ENCODE measurements at places on chromosomes 7 and 10.

DNA sequence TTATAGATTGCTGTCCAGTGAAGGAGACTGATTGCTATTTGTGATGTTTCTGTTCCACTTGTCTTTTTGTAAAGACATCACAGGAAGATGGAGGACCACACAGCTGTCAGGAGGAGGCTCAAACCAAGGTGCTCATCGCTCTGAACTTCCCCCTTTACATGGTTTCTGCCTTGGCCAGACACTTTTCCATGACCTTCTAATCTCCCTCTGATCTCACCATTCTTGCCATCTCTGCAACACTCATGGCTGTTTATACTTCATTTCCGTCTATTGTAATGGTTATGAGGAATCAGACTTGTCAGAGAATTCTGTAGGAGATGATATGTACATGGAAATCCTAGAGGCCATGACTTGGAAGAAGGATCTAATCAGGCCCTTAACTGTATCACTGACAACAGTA lies 1.7 kb upstream of the TAS2R5 start:
- no peak for DNase-seq

GRCh38 chr10:67790534-67791408 lies 47.2 kb downstream of the DNAJC12 start:
- DNase-seq, result no peak

DNA sequence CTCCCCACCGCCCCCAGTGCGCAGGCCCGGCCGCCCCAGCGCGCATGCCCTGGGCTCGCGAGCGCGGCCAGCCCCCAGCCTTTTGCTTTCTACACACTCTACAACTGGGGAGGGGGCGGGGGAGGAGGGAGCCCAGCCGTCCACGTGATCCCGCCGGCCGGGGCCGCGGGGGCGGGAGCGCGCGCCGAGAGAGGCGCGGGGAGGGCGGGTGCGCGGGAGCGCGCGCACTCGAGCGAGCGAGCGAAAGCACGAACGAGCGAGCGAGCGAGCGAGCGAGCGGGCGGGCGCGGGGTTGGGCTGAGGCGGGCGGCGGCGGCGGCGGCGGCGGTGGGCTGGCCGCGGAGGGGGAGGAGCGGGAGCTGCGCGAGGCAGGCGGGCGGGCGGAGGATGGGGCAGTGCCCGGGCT lies at the start of gene AUTS2:
TSS of gene AUTS2 (plus strand) at position 395 of the 406 bp plus-strand sequence. CDS start 1,179 bp downstream, outside the sequence.
- DNase-seq, result peak; percentile 97

GRCh38 chr10:102554531-102554930 lies 50.8 kb downstream of the SUFU start:
- no peak for DNase-seq

DNA sequence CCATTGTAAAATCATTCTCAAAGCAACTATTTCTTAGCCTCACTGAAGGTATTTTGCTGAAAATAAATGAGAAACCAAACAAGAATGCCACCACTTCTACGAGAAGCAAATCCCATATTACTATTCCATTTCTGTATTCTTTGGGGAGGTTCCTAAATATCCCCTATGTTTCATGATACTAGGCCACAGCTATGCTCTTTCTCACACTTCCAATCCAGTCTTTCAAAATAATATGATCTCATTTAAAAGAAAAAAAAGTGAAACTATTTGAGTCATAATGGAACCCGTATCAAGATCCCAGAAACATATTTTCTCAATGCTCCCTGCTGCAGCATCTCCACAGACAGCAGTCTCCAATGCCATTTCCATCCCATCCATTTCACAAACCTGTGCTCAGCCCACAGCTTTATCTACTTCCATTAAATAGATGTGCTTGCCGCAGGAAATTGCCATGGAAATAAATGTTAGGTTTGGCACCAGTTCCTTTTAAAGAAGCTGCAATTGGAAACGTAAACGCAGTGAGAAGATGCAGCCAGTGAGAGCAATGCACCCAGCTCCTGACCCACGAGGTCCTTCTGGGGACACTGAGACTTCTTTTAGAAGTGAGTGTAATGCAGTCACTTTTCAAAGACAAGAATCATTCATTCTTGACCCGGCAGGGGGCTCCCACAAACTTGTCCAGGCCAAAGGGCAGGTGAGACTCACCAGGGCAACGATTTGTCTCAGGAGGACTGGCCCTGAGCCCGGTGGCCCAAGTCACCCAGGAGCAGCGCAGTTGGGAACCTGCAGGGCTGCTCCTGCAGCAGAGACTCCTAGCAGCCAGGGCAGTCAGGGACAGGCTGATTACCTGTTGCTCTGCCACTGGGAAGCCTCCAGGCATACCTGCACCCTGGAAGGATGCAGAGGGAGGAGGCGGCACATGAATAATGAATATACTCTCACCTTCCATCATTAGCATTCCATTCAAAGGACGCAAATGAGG lies 99.6 kb downstream of the C10orf90 start:
- DNase-seq, result no peak

GRCh38 chr10:110806335-110806734 lies 65.4 kb upstream of the PDCD4 start:
- DNase-seq, result no peak

GRCh38 chr10:61960396-61961120 lies 59.1 kb downstream of the ARID5B start:
- DNase-seq, result no peak

GRCh38 chr10:12579954-12580858 lies 230.9 kb downstream of the CAMK1D start:
- no peak for DNase-seq

DNA sequence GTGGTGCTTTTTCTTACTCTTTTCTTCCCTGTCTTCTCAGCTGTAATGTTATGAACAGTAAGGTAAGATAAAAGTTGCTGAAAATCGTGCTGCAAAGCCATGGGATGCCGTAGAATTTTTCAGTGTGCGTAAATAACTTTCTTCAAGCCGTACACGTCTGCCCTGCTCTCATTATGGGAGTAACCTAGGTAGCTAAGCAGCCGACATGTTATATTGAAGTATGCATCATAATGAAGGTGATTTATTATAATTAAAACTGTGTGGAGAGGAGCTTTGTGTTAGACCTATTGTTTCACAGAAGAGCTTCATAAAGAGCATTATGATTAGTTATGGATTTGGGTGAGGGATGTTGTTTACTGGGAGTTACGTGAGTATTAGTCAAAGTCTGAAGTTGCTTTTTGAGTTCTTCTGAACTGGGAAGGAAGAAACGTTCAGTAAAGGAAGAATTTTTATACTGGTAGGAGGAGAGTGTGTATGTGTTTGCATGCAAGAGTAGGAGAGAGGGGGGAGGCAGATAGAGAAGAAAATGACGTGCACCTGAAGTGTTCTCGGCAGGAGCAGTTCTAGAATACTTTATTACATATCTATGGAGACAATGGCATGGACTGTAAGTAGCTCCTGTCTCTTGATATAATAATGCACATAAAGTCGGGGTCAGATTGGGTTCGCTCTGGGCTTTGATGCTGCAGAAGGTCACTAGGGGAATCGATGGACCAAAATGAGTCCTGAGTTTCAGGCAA lies 56.3 kb downstream of the POU6F2 start:
- DNase-seq, result no peak

DNA sequence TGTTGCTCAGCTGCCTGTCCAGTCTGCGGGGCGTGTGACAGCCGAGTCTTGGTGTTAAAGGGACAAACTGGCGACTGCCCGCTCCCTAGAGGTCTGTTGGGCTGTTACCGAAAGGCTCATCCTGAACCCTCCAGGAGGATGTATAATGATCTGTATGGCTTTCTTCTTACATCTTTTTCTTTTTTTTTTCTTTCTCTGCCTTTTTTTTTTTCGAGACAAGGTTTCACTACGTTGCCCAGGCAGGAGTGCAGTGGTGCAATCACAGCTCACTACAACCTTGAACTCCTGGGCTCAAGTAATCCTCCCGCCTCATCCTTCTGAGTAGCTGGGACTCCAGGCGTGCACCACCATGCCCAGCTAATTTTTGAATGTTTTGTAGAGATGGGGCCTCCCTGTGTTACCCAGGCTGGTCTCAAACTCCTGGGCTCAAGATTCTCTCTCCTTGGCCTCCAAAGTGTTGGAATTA lies 857 bp downstream of the INTS15 start:
- peak; percentile 70 for DNase-seq

DNA sequence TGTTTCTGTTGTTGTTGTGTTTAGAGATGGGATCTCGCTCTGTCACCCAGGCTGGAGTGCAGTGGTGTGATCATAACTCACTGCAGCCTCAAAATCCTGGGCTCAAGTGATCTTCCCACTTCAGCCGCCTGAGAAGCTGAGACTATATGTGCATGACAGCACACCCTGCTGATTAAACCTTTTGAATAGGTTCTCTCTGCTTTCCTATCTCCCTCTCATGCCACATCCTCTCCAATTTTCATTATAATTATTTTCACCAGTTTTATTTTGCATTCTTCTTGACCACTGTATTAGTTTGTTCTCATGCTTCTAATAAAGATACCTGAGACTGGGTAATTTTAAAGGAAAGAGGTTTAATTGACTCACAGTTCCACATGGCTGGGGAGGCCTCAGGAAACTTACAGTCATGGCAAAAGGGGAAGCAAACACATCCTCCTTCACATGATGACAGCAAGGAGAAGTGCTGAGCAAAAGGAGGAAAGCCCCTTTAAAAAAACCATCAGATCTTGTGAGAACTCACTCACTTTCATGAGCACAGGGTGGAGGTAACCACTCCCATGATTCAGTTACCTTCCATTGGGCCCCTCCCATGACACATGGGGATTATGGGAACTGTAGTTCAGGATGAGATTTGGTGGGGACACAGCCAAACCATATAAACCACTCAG lies 12.9 kb downstream of the AGK start:
- peak; percentile 14 for DNase-seq

GRCh38 chr7:13282377-13282980 lies 595.0 kb downstream of the ARL4A start:
- DNase-seq, result peak; percentile 5

DNA sequence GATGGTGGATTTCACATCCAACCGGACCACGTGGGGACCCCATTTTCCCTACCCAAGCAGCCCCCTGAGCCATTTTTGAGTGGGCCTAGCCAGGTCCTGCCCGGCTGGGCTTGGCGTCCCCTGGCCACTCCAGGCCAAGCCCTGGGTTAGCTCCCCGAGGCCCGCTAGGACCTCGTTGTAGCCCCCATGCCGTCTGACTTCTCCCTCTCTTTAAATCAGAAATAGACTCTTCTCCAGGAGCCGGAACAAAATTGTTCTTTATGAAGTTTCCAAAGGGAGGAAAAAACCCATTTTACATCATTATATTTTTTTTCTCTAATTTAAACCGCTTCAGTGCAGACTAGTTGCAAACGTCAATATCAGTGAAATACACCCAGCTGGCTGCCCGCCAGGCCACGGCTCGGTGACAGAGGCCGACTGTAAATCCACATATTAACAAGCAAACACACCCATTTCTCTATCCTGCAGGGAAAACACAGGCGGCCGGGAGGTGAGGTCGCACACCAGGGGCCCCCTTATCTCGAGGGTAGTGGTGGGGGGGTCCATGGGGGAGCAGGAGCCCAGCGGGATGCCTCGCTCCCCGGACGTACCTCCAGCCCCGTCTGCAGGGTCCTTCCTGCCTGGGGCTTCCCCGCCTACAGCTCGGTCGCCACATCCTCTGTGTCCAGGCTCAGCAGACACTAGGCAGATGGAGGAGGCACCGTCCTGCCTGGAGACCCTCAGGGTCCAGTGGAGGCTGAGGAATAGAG lies 72.7 kb downstream of the ELFN1 start:
- DNase-seq, result no peak

DNA sequence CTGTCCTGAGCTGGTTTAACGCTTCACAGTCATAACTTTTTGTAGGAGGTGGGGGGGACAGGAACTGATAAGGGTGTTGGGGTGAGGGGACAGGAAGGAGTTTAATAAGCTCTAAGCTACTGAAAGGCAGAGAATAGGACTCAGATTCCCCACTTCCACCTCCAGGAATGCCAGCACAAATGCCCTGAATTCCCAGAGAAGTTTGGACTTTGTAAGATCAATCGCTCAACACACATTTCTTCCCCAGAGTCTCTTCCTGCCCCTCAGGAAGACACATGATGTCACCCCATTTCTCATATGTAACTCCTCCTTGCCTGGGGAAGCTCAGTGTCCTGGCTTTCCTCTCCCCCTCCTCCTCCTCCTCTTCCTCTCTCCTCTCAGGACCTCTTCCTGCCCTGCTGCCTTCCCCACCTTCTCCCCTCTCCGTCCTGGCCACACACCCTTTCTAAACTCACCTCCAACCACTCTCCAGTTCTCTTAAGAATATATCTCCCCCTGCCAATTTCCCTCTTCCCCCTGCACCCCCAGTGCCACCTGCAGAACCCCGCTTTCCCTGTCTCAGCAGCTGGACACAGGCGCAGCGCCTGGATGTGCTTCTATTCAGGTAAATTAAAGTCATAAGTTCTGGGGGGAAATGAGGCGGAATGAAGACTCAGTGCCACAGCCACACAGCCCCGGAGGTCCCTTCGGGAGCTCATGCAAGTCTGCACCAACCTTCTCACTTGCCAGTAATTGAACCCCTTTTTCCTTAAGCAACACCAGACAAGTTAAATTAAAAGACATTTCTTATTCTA lies 5.3 kb upstream of the LOXL4 start:
- DNase-seq, result no peak

GRCh38 chr10:133170092-133170491 lies 10.1 kb downstream of the KNDC1 start:
- no peak for DNase-seq

DNA sequence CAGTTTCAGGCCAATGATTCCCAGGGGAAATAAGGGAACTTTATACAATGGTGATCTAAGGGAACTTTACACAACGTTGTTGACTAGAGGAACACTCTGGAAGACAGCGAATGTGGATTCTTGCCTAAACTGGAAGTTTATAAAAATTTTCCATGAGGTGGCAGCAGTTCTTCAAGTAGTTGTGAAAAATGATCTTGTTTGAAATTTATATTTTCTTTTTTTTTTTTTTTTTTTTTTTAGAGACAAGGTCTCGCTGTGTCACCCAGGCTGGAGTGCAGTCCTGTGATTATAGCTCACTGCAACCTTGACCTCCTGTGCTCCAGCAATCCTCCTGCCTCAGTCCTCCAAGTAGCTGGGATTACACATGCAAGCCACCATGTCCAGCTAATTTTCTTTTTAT lies 32.1 kb upstream of the GTF2I start:
- no peak for DNase-seq

GRCh38 chr7:22356010-22356691 lies 803 bp downstream of the RAPGEF5 start:
- DNase-seq, result peak; percentile 42

DNA sequence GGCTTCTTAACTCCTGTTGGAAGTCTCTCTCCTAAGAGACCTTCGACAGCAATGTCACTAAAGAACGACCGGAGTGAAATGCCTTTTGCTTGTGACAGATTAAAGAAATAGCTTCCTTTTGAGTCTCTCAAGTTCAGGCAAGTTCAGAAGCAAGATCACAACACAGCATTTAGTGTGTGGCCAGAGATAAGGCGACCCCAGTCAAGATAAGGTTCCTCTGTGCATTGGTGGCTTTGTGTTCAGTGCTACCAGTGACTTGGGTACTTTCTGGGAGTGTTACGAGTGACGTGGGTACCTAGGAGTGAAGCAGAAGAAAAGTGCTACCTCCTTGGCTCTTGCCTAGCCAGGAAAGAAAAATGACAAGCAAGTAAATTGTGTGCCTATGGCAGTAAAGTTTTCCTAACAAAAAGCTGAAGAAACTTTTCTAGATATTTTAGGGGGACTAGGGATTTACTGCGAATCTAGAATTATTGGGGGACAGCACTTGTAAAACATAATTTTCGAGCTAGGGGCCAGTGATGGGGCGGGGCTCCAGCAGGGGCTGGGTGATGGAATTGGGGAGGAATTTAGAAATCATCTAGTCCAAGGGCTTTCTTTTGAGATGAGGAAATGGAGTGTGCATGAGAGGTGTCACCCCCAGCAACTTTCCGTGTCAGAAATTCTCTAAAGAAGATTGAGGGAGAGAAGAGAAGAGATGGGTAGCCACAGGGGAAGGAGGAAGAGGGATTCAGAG lies 191.9 kb upstream of the LYZL2 start:
- DNase-seq, result no peak

- DNase-seq, result no peak
Observed at GRCh38 chr10:121241337-121241736, 356.9 kb downstream of the FGFR2 start.
